Stimulated activated CD8-positive, alpha-beta memory T cell treated with anti-CD3 and anti-CD28 coated beads, Interleukin-2, amount 100 ng/mL, for 1 hour (primary cell): ENCODE measurements at places on chromosomes 1 and 21.

DNA sequence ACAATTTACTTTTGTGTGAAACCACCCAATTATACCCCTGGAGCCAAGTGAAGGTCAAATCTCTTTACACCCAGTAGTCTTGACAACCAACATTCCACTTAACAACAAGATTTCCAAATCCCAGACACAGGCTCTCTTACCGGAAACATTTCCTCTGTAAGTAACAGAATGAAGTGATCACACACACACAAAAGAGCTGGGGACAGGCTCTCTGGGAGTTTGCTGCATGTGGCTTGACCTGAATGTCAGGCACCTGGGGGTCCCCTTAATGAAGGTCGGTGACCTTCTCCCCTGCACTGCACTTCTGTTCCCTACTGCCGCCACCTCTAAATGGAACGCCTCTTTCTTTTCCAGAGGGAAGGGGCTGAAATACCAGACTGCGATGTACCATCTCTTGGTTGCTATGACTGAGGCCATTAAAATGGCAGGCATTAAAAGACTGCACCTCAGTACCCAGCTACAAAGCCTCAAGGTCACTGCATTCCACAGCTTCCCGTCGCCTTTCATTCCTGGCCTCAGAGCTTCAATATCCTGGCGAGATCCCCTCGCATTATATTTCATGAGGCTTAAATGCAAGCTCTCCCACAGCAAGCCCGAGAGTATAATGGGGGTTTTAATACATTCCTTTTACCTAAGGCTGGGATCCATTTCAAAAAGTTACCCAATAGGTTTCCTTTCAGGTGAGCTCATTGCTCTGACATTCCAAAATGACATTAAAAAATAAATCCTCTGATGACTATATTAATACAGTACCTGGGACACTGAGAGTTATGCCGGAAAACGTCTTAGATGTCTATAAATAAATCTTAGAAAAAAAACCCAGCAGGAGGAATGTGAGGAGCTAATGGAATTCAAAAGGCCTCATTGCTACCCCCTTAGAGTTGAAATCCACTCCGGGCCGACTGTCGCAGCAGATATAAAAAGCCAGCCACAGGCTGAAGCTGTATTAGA is 90.9 kb upstream of the DIRAS3 start:
- no peak for DNase-seq

DNA sequence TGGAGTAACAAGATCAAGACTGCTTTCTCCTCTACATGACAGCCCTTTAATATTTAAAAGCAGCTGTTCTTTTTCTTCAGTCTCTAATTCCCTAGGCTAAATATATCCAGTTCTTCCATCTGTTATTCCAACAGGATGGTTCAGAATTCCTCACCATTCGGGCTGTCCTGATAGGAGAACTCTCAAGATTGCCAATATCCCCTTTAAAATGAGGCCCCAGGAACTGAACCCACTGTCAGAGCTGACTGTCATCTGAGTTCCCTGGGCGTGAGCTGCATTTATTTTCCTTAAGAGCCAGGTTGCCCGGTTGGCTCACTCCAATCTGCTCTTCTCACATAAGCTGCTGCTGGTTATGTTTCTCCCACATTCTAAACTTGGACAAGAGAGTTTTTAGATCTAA is 177.6 kb downstream of the MIS18A start:
- DNase-seq, result no peak

GRCh38 chr1:39380036-39380435 is 111.4 kb upstream of the BMP8A start:
- DNase-seq, result no peak

- no peak for DNase-seq
These were observed 471.8 kb upstream of the RUNX1 start for GRCh38 chr21:35520856-35521255.

DNA sequence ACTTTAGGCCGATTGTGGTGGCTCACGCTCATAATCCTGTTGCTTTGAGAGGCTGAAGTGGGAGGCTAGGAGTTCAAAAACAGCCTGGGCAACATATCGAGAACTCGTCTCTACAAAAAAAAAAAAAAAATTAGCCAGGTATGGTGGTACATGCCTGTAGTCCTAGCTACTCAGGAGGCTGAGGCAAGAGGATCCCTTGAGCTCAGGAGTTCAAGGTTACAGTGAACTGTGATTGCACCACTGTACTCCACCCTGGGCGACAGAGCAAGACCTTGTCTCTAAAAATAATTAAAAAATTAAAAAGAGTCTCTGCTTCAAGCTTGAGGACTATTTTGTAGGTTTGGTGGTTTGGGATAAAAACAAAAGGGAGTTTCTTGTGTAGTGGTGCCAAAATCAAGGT is 21.2 kb downstream of the KDM1A start:
- no peak for DNase-seq

DNA sequence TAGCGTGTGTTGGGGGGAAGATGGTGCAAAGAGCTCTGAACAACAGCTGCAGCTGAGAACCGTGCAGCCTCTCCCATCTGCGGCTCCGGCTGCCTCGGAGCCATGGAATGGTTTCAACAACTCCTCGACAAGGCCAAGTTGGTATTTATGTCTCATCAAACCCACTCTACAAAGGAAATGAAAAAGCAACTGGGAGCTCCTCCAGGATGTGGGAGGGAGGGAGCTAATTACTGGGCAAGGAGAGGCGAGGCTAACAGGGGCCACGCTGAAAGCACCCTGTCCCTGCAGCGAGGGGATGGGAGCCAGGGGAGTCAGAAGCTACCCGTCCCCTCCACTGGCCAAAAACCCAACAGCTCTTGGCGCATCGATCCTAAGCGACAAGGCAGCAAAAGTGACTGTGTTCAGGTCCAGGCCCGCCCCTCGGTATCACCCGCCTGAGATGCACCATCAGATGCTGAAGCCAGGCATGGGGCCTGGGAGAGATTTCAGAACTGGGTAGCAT is 63.1 kb downstream of the ACOT7 start:
- no peak for DNase-seq

- DNase-seq, result no peak
These were observed 106.7 kb upstream of the SOD1 start for GRCh38 chr21:31552826-31553225.

- DNase-seq, result no peak
These were observed 39.6 kb upstream of the TRABD2B start for GRCh38 chr1:48036710-48037355.

- no peak for DNase-seq
These were observed 180.3 kb downstream of the DISC1 start for GRCh38 chr1:231806623-231807495.

- DNase-seq, result no peak
These were observed 29.1 kb downstream of the SLC26A9 start for GRCh38 chr1:205914155-205914507.

DNA sequence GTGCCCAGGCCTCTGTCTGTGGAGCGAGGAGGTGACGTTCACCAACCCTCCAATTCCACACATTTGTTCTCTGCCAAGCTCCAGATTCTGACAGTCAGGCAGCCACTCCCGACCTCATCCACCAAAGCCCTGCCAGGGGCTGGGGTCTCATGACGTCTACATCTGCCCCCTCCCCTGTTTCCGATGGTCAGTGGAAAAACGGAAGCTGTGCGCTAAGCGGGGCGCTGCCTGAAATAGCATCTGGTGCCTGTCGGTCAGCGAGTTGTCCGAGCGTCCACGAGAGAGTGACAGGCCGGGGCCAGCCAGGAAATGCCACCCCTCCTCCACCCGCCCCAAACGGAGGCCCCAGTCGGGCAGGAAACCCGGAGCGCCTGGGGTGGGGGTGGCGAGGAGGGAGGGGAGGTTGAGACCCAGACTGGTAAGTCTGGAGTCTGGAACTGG is 3.2 kb upstream of the TAL1 start:
- no peak for DNase-seq

GRCh38 chr1:54547601-54548388 is at the start of gene ACOT11:
Gene ACOT11, plus strand, starts transcription at chr1:54548228. Its CDS starts 82 bp downstream, at chr1:54548310.
- DNase-seq, result no peak

DNA sequence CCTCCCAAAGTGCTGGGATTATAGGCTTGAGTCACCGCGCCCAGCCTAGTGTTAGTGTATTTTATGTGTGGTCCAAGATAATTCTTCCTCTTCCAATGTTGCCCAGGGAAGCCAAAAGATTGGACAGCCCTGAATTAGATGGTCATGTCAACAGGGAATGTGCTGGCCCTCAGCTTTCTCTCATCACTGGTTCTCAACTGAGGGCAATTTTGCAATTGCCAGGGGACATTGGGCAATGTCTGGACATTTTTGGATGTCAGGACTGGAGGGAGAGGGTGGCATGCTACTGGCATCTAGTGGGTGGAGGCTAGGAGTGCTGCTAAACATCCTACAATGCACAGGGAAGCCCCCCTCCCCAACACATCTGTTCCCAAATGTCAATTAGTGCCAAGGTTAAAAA is 95.0 kb downstream of the LAMC2 start:
- no peak for DNase-seq
